Common myeloid progenitor, CD34-positive (primary cell): ENCODE measurements at places on chromosomes 4 and X.

DNA sequence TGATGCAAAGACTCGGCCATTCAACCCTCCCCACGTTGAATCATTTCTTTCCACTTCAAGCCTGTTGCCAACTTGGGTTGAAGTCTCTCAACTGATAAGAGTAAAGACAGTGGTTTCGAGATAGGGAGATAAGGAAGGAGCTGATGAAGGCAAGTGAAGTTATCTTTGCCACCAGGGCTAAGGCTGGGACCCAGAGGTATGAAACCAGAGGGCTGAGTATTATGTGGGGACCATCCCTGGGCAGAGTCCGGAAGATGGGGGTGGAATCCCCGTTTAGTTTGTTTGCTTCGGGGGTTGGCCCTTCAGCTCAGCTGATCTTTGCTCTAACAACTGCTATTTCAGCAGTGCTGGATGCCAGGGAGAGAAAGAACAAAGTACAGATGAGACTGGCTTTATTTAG is 2.3 kb upstream of the XPNPEP2 start:
- no peaks in the 10 kb centered on the region for H3K4me1 ChIP-seq
- no peak overlapping the region for H3K4me3 ChIP-seq
- H3K27me3 ChIP-seq, result no peaks in the 10 kb centered on the region
- H3K27ac ChIP-seq, result no peak overlapping the region
- no peak for DNase-seq

DNA sequence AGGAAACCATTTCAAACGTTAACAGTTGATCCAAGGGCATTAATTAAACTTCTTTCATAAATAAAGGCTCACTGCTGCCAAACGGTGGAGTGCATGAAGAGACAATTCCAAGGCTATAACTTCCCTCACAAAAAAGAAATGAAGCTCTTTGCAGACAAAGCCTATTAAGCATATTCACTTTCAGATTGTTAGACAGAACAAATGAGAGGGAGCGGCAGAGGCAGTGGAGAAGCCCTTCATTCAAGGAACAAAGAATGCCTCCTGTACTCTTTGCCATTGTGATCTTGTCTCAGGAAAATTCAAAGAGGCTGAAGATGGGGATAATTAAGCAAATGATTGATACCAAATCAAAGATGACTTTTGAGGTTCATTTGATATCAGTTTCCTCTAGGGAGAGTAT is 370.5 kb upstream of the FAT1 start:
- no peak for DNase-seq
- H3K36me3 ChIP-seq, result no peaks in the 10 kb centered on the region
- H3K4me3 ChIP-seq, result no peak overlapping the region
- H3K4me1 ChIP-seq, result no peaks in the 10 kb centered on the region
- no peaks in the 10 kb centered on the region for H3K27me3 ChIP-seq

DNA sequence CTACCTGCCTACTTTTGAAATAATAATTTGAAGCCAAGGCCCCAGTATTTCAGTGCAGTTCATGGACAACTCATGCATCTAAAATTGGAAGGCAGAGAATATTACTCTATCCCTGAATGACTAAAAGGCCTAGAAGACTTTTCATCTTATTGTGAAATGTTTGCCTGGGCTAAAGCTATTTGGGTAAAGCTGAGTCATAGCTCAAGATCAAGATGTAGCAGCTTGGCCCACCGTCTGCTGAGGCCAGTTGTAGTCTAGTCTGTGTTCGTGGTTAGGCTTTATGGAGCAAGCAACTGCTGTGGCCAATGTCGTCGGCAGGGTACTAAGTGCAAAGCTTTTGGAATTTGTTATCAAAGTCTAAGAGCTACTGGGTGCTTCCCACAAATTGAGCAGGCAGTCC is 929.1 kb downstream of the RAB28 start:
- H3K36me3 ChIP-seq, result no peaks in the 10 kb centered on the region
- no peak for DNase-seq
- H3K27ac ChIP-seq, result no peak overlapping the region
- H3K4me3 ChIP-seq, result no peak overlapping the region

DNA sequence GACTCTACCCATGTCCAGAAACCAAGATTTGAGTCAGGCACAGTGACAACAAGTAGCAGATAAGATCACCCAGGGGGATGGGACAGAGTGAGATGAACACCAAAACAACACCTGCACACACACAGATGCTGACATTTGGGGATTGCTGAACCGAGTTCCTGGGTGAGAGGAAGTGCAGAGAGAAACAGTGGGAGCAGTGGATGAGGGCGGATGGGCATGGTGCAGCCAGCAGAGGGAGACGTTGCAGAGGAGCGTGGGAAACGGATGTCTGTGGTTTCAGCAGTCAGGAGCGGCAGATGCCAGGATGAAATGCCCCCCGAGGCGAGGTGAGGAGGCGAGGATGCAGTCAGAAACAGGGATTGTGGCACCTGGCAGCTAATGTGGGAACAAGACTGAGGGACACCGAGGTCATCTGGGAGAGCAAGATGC is 78.6 kb upstream of the STS start:
- H3K4me3 ChIP-seq, result no peak overlapping the region
- H3K36me3 ChIP-seq, result peaks cover 7% of the 10 kb centered on the region
- DNase-seq, result no peak
- peaks cover 2% of the 10 kb centered on the region for H3K4me1 ChIP-seq

DNA sequence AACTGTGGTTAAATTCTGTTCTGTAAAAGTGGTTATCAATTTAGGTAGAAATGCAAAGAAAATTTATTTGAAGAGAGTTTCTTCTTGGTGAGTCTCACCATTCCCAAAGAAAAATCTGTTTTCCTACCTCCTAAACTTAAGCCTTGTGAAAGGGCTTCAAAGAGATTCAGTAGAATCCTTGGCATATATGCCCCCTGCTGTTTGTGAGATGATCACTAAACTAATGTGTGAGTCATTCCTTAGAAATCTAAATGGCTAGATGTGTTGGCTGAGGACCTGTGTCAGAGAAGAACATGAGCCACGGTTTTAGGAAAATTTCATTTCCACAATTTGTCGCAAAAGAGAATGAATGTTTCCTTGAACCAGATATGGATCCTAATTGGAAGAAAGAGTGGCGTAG is 260.9 kb downstream of the SLC7A11 start:
- no peak overlapping the region for H3K4me3 ChIP-seq
- no peak for DNase-seq
- H3K27ac ChIP-seq, result no peak overlapping the region
- H3K4me1 ChIP-seq, result no peaks in the 10 kb centered on the region

DNA sequence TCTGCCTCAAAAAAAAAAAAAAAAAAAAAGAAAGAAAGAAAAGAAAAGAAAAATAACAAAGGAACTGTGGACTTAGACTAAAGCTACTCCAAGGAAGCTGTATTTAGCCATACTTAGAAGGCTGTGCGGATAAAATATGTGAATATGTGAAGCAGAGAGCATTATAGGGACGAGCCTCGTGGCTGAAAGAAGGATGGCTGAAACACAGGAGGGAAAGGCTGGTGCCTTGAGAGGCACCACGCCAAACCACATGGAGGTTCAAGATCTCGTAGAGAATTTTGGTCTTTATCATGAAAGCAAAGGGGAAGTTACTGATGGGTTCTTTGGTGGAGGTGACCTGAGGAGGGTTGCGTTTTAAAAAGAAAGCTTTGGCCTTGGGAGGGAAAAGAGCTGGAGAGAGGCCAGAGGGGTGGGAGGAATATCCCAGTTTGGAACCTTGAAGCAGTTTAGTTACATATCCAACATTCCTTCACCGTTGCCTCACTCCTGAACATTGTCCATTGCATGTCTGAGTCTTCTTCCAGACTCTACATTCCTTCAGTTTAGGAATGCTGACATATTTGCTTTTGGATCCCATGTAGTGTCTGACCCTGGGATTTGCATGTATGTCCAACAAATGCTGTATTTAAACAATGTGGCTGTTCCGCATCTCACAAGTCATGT is 82.5 kb downstream of the CPE start:
- no peak overlapping the region for H3K27ac ChIP-seq
- H3K4me1 ChIP-seq, result no peaks in the 10 kb centered on the region
- H3K27me3 ChIP-seq, result no peaks in the 10 kb centered on the region
- no peak overlapping the region for H3K4me3 ChIP-seq
- DNase-seq, result peak; percentile 23
